ENCODE measurements at places on chromosomes 11 and 22.

- peak; percentile 88 for DNase-seq
Measured at GRCh38 chr22:48639896-48640748, 1187.6 kb downstream of the BRD1 start.

GRCh38 chr11:79287952-79288351, 152.9 kb downstream of the TENM4 start:
- no peak for DNase-seq

- DNase-seq, result no peak
Measured at GRCh38 chr11:2704356-2704755, 4.6 kb upstream of the KCNQ1OT1 start.

DNA sequence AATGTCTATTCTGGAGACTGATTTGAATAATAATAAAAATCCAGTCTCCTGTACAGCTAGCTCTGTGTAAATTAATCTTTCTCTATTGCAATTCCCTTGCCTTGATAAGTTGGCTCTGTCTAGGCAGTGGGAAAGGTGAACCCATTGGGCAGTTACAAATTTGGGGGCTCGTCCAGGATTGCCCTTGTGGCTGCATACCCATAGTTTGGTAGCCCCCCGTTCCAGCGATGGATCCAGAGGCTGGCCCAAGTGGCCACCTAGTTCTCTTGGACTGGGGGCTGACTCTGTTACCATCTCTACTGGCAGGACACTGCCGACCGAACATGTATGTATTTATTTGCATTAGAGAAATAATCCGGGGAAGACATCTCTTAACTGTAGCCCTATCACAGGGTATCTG, 326.2 kb upstream of the PDGFD start:
- DNase-seq, result no peak

GRCh38 chr22:28925916-28926315, 42.5 kb downstream of the ZNRF3 start:
- DNase-seq, result no peak

- no peak for DNase-seq
Measured at GRCh38 chr11:92738276-92738675, 231.2 kb upstream of the MTNR1B start.

- DNase-seq, result no peak
Measured at GRCh38 chr11:65857500-65857852, 504 bp downstream of the CFL1 start.

DNA sequence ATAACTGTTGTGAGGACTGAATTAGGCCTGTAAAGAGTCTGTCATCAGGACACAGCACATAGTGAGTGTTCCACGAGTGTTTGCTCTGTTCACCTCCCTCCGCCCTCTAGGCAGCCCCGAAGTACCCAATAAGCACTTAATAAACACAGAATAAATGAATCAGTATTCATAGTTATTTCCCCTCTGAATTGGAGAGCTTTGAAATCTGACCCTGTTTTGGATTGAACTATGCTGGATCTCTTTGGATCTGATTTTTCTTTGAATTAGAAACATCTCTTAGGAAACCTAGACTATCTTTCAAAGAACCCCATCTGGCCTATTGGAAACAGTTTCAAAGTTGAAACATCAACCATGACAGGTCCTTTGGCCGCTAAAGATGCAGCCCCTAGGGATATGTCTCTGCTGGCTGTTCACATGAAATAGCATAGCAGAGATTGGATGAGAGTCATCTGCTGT, 615.5 kb downstream of the NTM start:
- no peak for DNase-seq

GRCh38 chr22:21624120-21624879, 5.5 kb downstream of the YDJC start:
- peak; percentile 31 for DNase-seq

DNA sequence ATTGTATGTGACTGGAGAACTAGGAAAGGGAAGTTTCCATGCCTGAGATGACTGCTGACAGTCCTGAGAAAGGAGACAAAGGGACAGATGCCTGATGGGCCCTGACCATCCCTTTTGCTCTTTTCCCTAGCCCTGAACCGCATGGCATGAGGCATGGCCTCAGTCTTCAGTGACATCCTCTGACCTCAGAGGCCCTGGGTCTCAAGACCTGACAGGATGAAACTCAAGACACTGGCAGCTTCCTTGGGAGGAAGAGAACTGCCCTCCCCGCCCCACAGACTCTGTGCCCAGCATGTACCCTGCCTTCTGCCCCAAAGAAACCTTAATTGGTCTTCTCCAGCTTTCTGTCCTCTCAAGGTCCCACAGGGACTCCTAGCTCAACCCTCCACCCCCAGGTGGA, 444.1 kb downstream of the SOX6 start:
- no peak for DNase-seq

DNA sequence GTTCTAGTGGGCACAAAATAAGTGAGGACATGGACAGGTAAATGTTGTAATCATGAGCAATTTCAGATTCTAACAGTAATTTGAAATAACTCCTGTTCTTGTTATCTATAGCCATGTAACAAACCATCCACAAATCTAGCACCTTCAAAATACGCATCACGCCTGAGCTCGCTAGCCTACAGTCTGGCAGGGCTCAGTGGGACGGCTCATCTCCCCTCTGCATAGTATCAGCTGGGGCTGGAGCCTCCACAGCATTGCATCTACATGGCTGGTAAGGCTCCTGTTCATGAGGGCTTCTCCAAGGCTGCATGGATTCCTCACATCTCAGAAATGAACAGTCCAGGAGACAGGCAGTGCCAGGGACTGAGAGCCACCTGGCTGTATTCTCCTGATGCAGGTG, 112.6 kb downstream of the KCNQ1 start:
- no peak for DNase-seq

GRCh38 chr11:72223615-72224563, 678 bp upstream of the INPPL1 start:
- no peak for DNase-seq

Data from NCI-H1694 treated with DMSO at 0.1 percent for 48 hours (cell line).